ENCODE measurements at places on chromosomes 4 and X.

GRCh38 chrX:153634832-153635231 is 12.2 kb upstream of the DUSP9 start:
- no peak for DNase-seq

DNA sequence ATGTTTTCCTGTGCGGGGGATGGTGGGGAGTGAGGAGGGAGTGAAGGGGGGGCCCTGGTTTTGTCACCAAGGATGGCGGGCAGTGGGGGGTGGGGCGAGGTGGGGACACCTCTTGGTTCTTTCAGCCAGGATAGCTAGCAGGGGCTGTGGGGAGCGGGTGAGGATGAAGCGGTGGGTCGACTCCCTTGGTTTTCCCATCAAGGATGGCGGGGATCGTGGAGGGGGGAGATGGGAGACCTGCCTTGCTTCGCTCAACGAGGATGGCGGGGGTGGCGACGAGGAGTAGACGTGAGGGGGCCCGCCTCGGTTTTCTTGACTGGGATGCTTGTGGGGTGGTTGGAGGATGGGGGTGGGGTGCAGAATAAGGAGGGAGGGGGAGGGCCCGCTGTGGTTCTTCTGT is 643 bp downstream of the FHL1 start:
- no peak for DNase-seq

GRCh38 chr4:39814403-39815185 is 116.7 kb downstream of the UBE2K start:
- no peak for DNase-seq

DNA sequence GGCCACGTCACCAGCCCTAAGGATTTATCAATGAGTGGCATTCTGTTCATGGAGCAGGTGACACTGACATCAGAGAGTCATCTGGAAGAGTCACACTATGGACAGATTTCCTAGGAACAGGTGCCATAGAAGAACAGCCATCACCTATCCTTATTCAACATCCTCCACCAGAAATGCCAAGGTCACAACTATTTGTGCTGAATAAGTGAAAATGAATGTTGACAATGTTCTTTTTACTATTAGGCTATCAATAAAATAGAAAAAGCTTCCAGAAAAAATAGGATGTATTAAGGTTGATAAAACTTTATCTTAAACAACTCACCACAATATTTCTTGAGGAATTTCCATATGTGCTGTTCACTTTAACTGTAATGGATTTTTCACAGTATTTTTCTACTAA is 62.9 kb downstream of the HAUS3 start:
- DNase-seq = no peak

DNA sequence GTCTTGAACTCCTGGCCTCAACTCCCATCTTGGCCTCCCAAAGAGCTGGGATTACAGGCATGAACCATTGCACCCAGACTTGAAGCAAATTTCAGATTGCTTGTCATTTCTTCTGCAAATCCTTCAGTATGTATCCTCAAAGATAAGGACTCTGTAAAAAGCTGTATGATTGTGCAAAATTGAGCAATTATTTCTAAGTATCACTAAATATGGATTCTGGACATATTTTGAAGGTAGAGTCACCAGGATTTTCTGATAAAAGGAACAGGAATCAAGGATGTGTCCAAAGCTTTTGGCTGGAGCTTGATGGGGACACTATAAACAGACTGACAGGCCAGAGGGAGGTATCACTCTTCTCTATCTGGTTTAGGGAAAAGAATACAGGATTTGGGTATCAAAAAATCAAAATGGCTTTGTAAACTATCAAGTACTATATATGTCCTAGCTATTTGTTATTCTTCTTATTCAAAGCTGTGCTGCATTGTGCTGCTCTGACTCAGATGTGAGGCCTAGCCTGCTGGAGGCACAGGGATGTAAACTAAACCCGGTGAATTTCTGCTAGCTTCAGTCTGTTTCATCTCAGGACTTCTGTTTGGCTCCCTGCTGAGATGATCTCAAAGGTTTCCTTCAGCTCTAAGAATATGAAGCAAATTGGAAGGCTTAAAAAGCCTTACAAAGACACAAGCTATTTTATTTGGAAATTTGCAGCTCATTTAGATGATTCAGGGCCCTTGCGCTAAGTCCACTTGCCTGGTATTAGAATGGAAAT is 8.3 kb downstream of the RPS4X start:
- no peak for DNase-seq

- no peak for DNase-seq
These were observed 287.3 kb downstream of the STK32B start for GRCh38 chr4:5338531-5338930.

GRCh38 chr4:158459085-158459820 is 62.4 kb upstream of the RXFP1 start:
- no peak for DNase-seq

- no peak for DNase-seq
These were observed 69.6 kb downstream of the WNK3 start for GRCh38 chrX:54288277-54288676.

- peak; percentile 26 for DNase-seq
These were observed 55.9 kb downstream of the STOX2 start for GRCh38 chr4:183960962-183961541.

DNA sequence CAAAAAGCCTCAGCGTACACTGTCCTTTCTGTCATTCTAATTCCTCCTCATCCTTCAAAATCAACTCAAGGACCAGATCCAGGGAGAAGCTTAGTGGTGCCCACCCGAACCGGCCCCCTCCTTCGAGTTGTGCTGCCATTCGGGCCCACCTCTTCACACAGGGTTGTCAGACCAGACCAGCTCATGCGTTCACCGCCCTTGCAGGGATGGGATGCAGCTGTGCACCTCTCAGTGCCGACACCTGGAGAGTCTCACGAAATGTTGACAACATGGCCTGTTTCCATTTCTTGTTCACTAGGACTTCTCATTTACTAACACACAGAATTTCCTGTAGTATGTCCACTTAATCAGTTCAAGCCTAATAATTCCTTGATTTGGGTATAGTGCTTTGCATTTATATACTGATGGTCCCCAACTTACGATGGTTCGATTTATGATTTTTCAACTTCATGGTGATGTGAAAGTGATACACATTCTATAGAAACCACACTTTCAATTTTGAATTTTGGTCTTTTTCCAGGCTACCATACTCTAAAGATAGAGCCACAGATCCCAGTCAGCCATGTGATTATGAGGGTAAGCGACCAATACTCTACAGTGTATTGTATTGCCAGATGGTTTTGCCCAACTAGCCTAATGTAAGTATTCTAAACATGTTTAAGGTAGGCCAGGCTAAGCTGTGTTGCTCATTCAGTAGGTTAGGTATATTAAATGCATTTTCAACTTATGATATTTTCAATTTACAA is 23.3 kb downstream of the PKD2 start:
- no peak for DNase-seq

GRCh38 chrX:146831994-146832393 is 17.4 kb upstream of the CXorf51A start:
- DNase-seq = peak; percentile 72

- no peak for DNase-seq
These were observed 76.3 kb upstream of the STIM2 start for GRCh38 chr4:26784207-26784865.

- peak; percentile 24 for DNase-seq
These were observed 1826.0 kb downstream of the STIM2 start for GRCh38 chr4:28686618-28687017.

GRCh38 chr4:3836756-3837601 is 70.8 kb downstream of the ADRA2C start:
- no peak for DNase-seq

DNA sequence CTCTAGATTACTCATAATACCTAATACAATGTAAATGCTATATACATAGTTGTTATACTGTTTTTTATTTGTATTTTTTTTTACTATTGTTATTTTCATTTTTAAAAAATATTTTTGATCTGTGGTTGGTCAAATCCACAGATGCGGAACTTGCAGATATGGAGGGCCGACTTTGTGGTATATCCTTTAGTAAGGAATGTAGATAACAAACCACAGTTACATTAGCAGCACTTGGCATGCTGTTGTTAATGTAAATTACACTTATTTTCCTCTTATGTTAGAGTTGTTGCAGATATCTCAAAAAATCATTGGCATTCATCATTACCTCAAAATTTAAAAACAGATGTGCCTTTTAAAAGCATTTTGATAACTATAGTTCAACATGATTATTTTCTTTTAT is 151.0 kb downstream of the TMEM164 start:
- DNase-seq = no peak

GRCh38 chr4:38015886-38016515 is 55.8 kb downstream of the PTTG2 start:
- no peak for DNase-seq

- no peak for DNase-seq
These were observed 10.3 kb downstream of the DOK7 start for GRCh38 chr4:3473181-3473950.

DNA sequence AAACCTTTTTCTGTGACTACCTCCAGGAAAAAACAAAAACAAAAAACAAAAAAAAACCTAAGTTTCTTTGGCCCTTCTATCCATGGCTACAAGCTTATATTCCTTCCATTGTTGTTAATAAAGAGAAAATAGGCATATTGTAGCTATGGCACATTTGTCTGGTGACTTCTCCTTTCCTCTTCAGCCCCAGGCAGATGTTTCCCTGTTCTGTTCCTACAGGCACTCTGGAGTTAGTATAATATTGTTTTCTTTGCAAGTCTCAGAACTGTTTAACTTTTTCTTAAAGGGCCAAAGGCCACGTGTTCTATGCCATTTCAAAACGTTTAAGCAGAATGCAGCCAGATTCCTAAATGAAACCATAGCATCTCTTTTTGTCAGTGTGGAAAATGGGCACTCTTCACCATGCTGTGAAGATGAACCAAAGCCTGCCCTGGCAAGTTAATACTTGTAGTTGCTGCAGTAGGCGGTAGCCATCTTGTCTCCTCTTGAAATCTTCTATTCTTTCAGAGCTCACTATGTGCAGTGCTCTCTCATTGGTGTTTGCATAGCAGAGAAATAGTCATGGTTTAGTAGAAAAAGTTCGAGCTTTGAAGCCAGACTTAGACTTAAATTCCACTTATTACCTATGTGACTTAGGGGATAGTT is 44.8 kb upstream of the MTMR1 start:
- DNase-seq = no peak

GRCh38 chr4:41880022-41880837 is 55.0 kb upstream of the TMEM33 start:
- no peak for DNase-seq

DNA sequence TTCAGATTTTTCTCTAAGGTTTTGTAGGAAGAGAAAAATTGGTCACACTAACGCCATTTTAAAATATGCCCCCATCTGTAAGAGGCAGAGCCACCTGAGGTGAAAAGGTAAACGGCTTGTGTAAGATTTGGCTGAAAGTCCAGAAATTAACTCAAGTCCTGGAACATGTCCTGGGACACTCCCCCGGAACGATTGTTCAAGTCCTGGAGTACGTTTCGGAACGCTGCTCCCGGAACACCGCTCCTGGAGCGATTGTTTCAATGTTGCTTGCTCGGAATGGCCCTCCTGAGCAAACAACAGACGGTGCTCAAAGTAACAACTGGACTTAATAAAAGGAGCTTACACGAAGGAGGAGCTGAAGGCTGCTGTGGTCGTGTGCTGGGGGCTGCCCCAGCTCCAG is 796.5 kb upstream of the SLIT2 start:
- DNase-seq = no peak

DNA sequence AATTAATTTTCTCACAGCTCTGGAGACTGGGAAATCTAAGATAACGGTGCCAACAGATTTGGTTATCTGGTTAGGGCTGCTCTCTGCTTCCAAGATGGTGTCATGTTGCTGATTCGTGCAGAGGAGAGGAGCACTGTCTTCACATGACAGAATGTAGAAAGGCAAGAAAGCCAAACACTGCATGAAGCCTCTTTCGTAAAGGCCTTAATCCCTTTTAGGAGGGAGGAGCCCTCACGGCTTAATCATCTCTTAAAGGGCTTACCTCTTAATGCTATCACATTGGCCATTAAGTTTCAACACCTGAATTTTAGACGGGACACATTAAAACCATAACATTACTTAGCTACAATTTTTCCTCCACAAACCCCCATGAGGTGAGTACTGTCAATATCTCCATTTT is 174.1 kb downstream of the COX18 start:
- DNase-seq = no peak

DNA sequence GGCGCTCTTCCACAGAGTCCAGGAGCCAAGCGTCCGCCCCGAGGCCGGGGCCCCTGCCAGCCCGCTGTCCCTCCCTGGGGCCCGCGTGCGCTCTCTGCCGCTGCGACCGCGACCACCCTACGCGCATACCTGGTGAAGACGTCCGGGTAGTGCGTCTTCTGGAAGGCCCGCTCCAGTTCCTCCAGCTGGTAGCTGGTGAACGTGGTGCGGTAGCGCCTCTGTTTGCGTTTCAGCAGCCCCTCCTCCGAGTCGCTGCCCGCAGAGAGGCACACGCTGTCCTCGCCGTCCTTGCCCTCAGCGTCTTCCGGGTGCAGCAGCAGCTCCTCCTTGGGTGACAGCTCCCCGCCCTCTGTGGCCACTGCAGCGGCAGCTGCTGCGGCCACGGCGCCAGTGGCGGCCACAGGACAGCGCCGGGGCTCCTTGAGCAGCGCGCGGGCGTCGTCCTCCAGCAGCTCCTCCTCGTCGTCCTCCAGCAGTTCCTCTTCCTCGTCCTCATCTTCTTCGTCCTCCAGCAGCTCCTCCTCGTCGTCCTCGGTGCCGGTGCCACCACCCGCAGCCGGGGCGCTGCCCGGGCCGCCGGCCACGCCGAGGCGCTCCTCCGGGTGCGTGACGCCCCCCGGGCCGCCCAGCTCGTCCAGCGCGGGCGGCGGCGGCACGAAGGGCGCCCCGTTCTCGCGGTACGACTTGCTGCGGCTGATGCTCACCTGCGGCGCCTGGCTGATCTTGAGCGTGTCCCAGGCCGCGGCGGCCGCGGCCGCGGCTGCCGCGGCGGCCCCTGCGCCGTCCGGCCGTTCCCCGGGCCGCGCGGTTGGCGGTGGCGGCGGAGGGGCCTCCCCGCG is 2.8 kb downstream of the ARX start:
- no peak for DNase-seq

DNA sequence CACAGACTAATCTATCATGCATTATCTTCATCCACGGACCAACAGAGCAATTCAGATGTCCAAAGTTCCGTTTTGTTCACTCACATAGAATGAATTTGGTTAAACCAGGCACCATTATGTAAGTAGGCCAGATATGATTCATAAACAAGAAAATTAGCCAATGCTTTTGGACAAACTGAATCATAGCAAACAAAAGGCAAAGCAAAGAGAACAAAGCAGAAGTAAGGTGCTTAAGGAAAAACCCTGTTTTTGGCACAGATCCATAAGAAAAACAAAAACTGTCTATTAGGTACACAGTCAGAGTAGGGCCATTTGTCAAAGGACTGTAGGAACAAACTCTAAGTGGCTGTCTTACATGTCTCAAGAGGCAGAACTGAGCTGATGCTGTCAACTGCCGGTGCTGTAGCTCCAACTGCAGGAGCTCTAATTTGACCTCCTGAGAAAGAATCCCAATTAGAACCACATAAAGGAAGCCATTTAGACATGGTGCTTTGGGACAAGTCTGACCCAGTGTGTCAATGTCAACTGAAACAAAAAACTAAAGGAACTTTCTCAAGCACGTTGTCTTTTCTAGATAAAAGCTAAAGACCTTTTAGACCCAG is 146.7 kb downstream of the COL25A1 start:
- no peak for DNase-seq

DNA sequence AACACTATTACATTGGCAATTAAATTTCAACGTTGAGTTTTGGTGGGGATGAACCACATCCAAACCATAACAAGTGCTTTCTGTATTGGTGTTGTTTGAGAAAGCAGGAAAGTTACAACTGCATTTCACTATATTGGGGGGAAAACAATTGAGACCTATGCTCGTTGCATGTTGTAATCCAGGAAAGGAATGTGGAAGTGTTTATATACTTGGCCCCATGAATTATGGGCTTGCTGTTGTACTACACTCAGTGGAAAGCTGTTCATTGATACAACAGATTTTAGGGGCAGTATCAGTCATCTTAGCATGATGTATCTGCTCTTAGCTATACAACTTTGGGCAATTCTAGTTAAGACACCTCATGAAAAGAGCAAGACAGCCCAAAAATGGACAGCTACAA is 52.4 kb downstream of the KLHL5 start:
- no peak for DNase-seq
